Activated gamma-delta T cell treated with anti-CD3 and anti-CD28 coated beads, Interleukin-2, amount 50 U/mL, for 16 hours (primary cell): ENCODE measurements at places on chromosomes 11 and 22.

DNA sequence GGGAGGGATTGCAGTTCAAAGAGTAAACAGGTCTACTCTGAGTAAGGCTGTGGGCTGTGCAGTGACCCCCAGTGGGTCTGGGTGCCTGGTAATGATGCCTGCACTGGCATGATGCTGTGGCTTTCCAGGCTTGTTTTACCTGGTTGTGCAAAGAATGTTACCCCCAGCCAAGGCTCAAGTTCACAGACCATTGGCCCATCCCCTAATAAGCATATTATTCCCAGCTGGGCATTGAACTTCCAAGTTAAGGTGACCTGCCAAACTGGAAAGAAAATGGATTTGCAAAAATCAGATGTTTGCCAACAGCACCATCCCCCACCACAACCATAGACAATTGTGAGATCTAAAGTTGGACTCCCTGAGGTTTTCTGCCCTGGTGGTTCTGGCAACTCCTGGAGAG is 7.9 kb upstream of the EHF start:
- DNase-seq = no peak

DNA sequence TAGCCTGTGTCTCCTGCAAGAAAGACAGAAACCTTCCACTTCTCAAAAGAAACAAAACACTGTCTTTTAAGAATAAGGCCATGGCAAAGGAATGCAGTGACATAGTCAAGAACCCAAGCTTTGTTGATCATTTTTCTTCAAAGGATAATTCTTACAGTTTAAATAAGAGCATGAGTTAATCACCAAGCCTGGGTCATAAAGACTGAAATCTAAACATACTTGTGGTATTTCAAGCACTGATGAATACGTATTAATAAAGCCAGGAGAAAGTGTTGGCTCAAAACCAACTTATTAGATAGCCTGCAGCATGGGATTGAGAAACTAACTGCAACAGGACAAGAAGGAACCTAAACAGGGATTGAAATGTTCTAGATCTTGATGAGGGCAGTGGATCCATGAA is 143.3 kb upstream of the MTNR1B start:
- no peak for DNase-seq

DNA sequence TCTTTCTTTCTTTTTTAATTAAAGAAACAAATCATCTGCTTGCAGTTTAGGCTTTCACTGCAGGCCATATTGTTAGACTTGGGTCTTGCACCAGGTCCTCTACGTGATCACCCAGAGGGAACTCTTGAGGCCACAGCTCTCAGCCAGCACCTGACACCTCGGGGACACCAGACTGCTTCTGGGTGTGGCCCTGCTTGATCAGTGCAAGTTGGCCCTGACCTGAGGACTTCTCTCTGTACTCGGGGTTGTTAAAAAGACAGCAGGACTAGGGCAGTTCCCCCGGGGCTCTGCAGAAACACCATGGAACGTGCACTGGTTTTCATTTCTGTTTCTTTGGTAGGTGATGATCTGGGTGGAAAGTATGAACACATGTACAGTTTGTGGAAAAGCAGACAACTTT is 51.2 kb upstream of the MYO18B start:
- no peak for DNase-seq

- DNase-seq = peak; percentile 28
Measured at GRCh38 chr22:37604875-37605274, 3.8 kb upstream of the GGA1 start.

DNA sequence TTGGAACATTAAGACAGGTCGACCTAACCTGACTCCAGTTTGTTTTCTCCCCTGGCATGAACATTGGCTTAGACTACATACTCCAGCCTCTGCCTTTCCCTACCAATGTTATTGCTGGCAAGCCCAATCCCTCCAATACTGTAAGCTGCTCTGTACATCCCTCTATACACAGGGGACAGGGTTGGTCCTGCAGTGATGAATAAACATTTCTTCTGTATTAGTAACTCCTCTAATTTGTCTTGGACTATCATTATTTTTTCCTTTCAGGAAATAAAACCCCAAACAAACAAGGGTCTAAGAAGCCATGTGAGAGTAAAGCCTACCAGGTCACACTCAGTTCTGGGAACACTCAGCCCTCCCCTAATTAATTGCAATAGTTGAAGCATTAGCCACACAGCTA is 35.1 kb upstream of the FJX1 start:
- DNase-seq = no peak

GRCh38 chr11:59801981-59802638 is 8.5 kb downstream of the MRPL16 start:
- no peak for DNase-seq

- DNase-seq = no peak
Measured at GRCh38 chr11:17343907-17344306, 7.7 kb upstream of the NCR3LG1 start.

GRCh38 chr11:10592331-10592730 is 23.9 kb upstream of the LYVE1 start:
- DNase-seq = no peak

GRCh38 chr11:65595543-65596281 is at the start of gene KCNK7:
TSS of gene KCNK7 (minus strand) at chr11:65595800. CDS start at chr11:65595772, 28 bp downstream.
- no peak for DNase-seq

GRCh38 chr11:64095949-64096348 is 60.2 kb downstream of the FLRT1 start:
- DNase-seq = no peak

DNA sequence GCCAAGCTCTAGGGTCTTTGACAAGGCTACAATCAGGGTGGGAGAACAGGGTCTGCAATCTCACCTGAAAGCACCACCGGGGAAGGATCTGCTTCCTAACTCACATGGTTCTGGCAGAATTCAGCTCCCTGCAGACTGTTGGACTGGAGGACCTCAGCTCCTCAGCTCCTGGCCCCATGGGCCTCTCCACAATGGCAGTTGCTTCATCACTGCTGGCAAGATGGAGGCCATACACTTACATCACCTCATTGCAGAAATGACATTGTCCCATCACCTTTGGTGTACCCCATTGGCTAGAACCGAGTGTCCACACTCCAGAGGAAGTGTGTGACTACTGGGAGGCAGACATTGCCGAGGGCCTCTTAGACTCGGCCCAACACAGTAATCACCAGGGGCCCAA is 20.9 kb upstream of the MPPED1 start:
- no peak for DNase-seq

DNA sequence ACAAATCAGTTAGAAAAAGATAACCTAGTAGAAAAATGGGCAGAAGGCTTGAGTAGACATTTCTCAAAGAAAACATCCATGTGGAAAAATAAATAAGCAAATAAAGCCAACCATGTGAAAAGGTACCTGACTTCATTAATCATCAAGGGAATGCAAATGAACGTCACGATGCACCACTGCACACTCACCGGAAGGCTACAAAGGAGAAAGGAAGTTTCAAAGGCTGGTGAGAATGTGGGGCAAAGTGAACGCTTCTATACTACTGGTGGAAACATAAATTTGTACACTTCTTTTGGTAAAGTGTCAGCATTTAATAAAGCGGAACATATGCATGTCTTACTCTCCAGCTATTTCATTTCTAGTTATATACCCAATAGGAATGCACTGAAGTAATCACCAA is 166.8 kb downstream of the CSNK2A3 start:
- DNase-seq = no peak

GRCh38 chr11:113311536-113311935 is 2.8 kb upstream of the TTC12 start:
- DNase-seq = no peak

- DNase-seq = peak; percentile 75
Measured at GRCh38 chr22:37282385-37282677, at the start of gene CYTH4. TSS of gene CYTH4 (plus strand) at chr22:37282508. CDS start at chr22:37282570, 62 bp downstream.

- DNase-seq = no peak
Measured at GRCh38 chr11:13009921-13010748, 1.0 kb downstream of the RASSF10 start.

DNA sequence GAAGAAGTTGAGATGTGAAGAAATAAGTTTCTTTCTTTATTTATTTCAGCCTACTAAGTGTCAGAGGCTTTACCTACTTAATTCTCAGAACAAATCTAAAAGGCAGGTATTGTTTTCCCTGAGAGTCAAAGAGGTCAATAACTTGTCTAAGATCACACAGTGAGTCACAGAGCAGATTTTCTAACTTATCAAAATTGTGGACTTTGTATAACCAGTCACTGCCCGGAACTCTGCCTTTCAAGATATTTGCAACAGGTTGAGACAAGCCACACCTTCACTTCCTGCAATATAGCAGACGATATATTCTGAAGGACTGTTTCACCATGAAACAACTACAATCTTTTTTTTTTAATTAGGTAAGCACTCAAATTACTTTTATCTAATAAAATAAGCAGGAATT is 10.5 kb upstream of the MMP3 start:
- DNase-seq = no peak

DNA sequence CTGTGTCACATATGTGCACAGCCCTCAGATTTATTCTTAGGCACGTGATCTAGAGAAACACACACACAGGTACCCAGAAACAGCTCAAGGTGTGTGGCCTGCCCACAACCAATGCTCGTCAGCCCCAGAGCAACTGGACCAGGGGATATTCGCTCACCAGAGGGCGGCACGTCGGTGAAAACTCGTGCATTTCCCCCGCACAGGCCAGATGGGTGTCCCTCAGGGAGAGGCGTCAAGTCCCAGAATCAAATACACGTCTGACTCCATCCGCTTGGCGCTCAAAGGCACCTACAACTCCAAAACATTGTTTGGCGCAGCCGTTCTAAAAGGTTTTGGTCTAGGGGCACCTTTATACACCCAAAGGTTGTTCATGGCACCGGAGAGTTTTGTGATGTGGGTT is 429.0 kb downstream of the BRD1 start:
- no peak for DNase-seq

DNA sequence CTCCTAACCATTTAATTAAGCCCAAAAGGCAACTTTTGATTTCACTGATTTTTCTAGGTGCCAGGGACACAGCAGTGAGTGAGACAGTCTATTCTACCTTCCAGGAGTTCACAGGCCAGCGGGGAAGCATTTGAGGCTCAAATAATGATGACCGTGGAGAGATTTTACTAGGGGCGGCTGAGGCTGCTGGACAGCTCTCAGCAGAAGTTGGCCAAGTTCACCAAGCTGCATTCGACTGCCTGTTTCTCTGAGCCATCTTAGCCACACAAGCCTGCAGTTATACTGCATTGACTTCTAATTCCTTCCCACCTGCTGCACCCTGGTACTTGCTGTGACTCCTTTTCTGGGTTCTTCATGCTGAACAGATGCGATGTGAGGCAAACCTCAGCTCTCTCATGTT is 168.9 kb upstream of the TBCEL start:
- no peak for DNase-seq

- no peak for DNase-seq
Measured at GRCh38 chr11:111731821-111732220, 34.4 kb downstream of the PPP2R1B start.

DNA sequence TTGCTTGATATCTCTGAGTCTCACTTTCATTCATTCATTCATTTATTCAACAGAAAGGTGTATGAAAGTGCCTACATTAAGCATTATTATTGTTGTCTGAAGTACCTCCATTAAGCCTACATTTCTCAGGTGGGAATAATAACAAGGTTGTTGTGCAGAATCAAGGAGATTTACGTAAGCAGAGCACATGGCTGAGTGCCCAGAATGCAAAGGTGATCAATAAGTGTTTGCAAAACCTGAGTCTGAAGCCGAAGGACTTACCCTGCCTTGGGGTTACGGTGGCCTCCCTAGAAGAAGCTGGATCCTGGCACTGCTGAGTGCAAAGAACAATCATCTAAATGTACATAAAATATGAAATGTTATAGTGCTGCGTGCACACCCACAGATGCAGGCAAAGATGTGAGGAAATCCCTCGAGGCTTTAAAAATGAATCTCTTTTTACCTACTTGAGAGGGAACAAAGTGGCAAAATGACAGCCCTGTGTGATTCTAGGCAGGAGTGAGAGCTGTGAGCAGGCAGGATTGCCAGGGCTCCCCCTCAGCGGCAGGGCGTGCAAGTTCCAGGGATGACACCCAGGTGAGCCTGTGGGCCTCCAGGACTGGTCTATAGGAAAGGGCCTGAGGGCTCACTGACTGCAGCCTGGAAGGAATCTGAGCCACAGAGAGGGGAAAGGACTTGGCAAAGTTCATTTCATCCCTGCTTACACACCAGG is 133.1 kb upstream of the TBCEL start:
- no peak for DNase-seq

- DNase-seq = no peak
Measured at GRCh38 chr11:13694115-13694514, 25.6 kb downstream of the FAR1 start.

- DNase-seq = no peak
Measured at GRCh38 chr11:77141034-77141433, 13.0 kb downstream of the MYO7A start.

- DNase-seq = no peak
Measured at GRCh38 chr11:78921509-78921908, 346.8 kb upstream of the NARS2 start.

GRCh38 chr22:43390166-43390565 is 21.6 kb upstream of the MPPED1 start:
- DNase-seq = no peak

DNA sequence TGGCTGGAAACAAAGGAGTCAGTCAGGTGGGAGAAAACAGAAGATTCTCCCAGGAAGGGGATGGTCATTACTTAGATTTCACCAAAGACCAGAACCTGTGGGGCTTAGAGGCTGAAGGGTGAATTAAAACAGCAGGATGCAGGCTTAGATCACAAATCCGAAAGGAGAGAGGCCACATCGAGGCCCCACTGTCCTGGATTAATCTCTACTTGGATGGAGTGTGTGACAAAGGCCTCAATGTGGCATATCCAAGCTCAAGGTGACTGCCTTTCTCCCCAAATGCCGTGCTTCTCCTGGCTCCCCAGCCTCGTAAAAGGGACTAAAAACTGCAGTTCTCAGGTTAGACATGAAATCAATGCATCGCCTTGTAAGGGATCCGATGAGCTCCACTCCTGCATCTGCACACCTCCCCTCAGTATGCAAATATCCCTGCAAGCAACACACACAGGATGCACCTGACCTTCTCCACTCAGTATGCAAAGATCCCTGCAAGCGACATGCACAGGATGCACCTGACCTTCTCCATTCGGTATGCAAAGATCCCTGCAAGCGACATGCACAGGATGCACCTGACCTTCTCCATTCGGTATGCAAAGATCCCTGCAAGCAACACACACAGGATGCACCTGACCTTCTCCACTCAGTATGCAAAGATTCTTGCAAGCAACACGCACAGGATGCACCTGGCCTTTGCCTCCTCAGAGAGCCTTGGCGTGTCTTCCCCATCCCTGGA is 447.4 kb downstream of the BRD1 start:
- no peak for DNase-seq

DNA sequence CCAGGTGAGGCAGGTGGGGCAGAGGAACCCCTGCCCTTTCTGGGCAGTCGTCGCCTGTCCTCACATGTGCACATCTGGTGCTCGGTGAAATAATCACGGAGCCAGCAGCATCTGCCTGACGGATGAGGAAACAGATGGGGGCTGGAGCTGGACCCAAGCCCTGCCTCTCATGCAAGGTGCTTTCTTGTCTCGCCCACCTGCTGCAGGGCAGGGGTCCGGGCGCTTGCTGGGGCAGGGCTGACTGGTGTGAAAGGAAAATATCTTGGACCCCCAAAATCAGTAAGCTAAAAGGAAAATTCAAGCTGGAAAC is 3.3 kb downstream of the ALDH3B2 start:
- no peak for DNase-seq

- DNase-seq = no peak
Measured at GRCh38 chr11:130798280-130798679, 118.0 kb downstream of the SNX19 start.
